Amygdala (tissue), 56 donors: ENCODE measurements at places on chromosomes 13 and 19.

- DNase-seq = no peak
These were observed 21.3 kb downstream of the HCN2 start for GRCh38 chr19:610801-611480.

GRCh38 chr13:93964146-93964512 is 515.4 kb downstream of the DCT start:
- no peak for DNase-seq

DNA sequence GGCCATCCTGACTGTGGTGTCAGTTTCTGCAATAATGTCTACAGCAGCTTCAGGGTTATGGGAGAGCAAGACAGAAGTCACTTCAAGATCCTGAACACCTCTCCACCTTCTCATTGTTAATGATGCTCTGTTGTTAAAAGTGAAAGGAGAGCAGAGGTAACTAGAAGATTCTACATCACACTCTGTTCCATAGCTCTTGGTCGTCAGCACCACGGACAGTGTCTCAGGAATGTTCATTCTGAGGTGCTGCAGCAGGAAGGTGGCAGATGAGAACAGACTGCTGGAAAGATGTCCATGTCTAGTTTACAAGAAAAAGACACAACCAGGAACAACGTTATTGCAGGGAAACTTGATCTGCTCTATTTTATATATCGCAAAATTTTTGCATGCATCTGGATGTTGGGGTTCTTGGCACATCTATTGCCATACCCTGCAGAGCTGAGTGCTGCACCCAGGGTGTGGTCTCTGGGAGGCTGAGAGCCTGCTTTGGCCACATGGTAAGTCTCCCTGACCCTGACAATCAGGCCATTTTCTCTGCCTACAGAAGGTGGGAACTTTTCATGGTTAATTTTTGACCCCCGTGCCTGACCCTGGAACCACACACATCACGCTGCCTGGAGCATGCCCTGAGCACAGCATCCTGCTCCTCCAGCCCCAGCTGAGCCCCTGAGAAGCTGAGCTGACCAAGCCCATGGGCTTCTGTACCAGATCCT is 12.7 kb downstream of the CEACAM21 start:
- no peak for DNase-seq

GRCh38 chr13:95676105-95676761 is 706 bp upstream of the DNAJC3 start:
- no peak for DNase-seq

GRCh38 chr19:1325568-1326294 is 40.1 kb downstream of the EFNA2 start:
- DNase-seq = no peak

DNA sequence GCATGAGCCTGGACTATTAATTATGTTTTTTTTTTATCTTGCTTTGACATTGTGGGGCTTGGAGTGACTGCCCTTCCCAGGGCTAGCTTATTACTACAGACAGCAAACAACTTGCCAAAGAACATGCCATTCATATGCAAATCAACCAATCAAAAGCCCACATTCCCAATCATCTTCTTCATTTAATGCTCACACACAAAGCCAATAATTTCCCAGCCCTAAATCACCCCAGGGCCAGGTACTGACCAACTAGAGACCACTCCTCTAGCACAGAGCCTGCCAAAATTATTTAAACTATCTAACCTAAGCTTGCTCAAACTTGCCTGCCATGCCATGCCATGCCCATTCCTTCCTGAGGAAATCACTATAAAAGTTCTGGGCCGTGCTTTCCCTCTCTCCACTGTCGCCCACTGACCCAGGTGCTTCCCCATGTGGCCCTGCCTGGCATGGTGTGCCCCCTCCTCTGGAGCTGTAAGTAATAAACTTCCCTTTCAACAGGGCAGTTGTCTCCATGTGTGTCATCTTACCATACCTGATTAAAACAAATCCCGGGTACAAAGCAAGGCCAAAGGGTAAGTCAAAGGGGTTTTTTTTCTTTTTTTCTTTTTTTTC is 15.7 kb downstream of the PBX4 start:
- no peak for DNase-seq

DNA sequence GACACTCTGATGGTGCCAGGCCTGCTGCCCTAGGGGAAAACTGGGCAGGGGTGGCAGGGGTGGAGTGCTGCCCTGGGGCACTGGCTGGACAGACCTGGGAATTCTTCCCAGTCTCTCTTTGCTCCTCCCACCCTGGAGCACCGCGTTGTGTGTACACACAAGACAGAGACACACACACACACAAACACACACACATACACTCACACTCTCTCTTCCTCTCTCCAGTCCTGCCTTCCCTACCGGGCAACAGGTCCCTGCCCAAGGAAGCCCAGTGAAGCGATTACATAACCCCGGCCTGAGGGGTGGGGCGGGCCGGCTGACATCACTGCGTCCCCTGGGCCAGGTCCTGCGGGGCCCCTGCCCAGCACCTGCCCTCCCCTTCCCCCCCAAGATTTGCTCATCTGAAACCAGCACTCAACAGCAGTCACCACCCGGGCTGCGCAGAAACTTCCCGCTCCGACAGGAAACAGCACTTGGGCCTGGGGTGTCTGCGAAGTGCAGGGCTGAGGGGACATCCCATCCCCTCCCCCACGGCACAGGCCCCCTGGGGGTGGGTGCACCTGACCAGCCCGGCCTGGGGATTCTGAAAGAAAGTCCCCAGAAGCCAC is 1.2 kb downstream of the MKNK2 start:
- peak; percentile 52 for DNase-seq

GRCh38 chr13:50711996-50712395 is 131.5 kb downstream of the DLEU7 start:
- DNase-seq = no peak

DNA sequence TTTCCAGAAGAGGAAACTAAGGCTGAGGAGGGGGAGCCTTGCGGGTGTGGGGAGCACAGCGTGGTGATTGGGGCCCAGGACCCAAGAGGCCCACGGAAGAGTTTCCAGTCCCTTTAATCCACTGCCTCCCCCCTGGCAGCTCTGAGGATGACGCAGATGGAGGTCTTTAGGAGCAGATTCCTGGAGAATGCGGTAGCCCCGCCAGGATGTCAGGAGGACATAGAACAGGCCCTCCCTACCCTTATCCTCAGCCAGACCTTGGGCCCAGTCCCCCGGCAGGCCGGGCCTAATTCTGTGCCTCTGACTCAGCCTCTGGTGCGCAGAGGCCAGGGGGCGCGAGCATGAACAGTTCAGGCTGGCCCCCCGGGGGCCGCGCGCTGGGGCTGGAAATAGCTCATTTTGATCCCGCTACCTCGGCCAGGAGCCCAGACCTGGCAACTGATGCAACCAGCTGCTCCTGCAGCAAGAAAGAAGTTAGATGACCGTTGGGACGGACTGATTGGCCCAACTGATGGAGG is 461 bp upstream of the HSPB6 start:
- DNase-seq = peak; percentile 63

DNA sequence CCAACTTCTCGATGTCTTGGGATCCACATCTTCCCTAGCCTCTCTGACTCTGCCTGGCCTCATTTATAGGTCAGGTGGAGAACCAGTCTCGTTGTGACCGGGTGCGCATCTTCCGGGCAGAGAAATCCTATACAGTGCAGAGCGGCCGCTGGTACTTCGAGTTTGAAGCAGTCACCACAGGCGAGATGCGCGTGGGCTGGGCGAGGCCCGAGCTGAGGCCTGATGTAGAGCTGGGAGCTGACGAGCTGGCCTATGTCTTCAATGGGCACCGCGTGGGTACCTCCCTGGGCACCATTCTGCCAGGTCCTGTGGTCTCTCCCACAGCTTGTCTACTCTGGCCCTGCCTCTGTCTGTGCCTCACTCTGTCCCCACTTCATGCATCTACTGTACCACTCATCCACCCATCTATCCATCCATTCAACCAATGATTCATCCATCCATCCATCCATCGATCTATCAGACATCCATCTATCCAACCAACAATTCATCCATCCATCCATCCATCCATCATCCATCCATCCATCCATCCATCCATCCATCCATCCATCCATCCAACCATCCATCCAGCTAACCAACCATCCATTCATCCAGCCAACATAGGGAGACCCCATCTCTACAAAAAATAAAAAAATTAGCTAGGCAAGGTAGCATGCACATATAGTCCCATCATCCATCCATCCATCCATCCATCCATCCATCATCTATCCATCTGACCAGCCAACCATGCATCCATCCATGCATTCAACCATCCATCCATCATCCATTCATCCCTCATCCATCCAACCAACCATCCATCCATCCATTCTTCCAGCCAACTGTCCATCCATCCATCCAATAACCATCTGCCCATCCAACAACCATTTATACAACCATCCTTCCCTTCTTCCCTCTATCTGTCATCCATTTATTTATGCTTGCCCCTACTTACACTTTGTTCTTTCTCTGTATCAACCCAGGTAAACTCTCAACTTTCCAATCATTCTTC is 34.3 kb downstream of the RYR1 start:
- no peak for DNase-seq

- no peak for DNase-seq
These were observed 16.7 kb downstream of the YIPF2 start for GRCh38 chr19:10911579-10912363.
